ENCODE measurements at places on chromosomes 2 and 18.

GRCh38 chr2:183348492-183348891 is 224.2 kb downstream of the NUP35 start:
- DNase-seq: no peak

DNA sequence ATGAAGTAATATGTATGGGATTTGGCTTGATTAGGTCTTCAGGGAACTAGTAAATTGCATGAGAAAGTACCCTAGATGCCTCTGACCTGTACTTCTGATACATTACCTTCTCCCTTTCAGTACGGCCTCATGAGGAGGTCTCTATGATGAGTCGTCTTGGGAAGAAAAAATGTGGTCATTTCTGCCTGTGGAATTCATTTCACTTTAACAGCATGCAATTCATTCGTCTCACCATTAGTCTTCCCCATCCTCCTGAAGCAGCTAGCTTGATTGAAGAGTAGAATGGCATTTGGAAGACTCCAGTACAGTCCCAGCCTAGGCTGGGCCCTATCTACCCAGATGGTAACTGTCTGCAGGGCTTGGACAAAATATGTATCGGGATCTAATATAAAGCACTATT is 52.2 kb downstream of the TMX3 start:
- DNase-seq: no peak

- DNase-seq: no peak
Observed at GRCh38 chr18:66819235-66819634, 215.3 kb upstream of the CDH19 start.

DNA sequence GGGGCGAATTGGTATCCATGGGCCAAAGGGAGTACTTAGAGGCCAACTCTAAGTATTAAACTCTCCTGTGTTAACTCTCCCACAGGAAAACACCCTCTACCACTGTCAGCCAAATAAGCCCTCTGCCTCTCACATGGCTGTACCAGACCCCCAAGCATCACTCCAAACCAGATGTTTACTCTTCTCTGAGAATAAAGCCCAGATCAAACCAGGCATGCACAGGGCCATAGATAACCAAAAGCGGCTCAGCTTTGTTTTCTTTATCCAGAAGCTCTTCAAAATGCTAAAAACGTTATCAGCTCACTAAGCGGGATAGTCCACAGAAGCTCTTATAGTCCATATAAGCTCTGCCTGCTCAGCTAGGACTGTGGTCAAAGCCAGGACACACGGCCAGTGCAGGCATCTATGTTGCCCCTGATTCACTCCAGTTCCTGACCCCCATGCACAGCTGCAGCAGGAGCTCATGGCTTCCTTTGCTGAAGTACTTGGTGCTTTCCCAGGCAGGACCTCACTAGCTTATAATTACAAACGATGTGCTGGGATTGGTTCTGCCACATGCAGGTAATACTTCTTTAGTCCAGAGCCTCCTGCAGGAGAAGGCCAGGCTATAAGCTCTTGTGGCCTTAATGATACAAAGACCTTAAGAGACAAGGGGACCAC is 21.0 kb upstream of the SEMA4C start:
- DNase-seq: no peak

DNA sequence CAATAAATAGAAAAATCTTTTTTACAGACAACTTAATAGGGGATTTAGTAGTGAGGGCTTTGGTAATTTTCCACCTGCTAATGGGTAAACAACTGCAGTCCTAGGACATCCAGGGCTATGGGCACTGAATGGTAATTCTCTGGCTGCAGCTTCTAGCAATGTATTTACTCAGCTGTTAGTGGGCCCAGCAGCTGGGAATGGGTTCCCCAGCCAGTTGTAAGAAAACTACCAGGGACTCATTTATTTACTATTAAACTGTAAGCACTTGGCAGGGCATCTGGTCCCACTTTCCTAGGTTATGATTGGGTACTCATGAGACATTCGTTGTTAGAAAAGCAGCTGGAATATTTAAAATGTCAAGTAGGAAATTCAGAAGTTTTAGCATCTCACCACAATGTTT is 363.8 kb upstream of the TRIB2 start:
- DNase-seq: no peak

- DNase-seq: no peak
Observed at GRCh38 chr18:75546964-75547363, 119.5 kb upstream of the SMIM21 start.

GRCh38 chr2:143491131-143491530 is 361.9 kb downstream of the ARHGAP15 start:
- DNase-seq: no peak

DNA sequence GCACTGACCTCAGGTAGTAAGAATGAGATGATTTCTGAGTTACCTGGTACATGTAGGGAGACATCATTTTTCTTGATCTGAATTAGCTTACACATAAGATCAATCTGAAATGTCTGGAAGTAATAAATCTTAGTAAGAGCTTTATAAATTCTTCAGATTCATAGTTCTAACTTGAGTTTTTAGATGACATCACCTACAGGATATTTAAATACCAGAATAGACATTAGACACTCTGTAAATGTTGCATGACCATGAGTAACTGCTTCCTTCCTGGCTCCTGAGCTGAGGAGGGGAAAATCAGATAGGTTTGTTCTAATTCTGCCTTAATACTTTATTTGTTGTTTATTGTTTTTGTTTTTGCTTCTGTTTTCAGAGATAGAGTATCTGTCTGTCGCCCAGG is 181.8 kb downstream of the PHLPP1 start:
- no peak for DNase-seq

GRCh38 chr2:46769809-46770208 is 145.8 kb downstream of the MCFD2 start:
- no peak for DNase-seq

- DNase-seq: no peak
Observed at GRCh38 chr2:90645-91312, 44.5 kb upstream of the FAM110C start.

- no peak for DNase-seq
Observed at GRCh38 chr18:68865021-68865420, 67.1 kb downstream of the CCDC102B start.

DNA sequence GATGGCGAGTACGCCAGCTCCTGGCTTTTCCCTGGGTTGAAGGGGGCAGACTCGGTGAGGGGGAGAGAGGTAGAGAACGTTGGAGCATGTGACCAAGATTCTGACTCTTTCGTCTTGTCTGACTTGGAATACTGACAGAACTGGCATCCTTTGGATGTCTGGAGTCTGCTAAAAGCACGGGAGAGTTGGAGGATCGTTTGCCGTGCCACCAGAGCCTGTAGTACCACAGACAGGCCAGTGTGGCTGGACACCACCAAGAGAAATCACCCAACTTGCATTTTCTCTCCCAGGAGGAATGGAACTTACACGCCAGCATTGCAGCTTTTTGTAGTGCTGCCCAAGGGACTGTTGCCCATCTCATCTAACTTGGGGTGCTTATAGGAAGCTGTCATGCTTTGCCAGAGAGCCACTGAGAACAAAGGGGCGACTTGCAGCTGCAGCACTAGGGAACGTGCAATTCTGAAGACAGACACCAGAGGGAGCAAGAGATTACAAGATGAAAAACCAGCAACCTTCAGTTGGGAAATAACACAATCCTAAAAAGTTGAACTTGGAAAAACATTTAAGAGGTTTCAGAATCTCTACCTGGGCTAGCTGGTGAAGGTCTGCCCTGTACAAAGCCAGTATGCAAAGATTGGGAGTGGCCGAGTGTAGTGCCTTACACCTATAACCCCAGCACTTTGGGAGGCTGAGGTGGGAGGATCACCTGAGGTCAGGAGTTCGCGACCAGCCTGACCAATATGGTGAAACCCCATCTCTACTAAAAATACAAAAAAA is 24.1 kb downstream of the PSMG2 start:
- peak; percentile 47 for DNase-seq

DNA sequence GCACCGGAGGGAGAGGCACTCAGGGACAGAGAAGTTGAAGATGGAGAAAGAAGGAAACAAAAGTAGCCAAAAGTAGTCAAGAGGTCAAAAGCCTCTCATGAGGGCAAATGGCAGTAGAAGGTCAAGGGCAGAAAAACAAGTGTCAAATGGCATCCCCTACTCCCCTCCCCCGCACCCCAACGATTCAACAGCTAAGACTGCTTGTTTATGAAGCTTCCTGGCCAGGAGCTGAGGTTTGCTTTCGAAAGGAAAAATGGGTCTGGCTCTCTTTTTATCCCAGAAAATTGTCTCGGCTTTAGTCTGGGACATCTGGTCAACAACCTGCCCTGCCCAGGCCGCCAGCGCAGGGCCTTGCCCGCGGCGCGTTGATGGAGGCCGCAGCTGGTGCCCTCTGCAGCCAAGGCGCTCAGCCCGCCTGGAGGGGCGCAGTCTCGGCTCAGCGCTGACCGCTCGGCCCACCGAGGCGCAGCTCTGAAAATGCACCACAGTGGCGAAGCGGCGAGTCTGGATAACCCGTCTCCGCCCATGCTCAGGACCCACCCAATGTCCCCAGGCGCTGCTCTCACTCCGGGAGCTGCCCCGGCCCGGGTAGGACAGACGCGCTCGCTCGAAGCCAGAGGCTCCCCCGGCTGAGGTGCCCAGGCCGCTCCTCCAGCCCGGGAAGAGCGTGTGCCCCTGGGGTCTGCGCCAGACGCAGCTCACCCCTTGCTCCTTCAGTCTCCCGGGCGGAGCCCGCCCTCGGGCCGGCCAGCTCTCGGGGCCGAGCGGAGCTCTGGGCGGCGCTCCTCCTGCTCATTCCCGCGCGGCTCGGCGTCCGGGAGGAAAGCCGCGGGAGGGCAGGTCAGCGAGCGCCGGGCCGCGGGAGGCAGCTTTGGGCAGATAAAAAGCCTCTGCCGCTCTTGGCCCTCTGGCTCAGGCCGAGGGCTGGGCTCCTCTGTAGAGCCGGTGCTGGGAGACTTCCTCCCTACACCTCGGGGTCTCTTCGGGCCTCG is 1.8 kb upstream of the TBR1 start:
- no peak for DNase-seq

DNA sequence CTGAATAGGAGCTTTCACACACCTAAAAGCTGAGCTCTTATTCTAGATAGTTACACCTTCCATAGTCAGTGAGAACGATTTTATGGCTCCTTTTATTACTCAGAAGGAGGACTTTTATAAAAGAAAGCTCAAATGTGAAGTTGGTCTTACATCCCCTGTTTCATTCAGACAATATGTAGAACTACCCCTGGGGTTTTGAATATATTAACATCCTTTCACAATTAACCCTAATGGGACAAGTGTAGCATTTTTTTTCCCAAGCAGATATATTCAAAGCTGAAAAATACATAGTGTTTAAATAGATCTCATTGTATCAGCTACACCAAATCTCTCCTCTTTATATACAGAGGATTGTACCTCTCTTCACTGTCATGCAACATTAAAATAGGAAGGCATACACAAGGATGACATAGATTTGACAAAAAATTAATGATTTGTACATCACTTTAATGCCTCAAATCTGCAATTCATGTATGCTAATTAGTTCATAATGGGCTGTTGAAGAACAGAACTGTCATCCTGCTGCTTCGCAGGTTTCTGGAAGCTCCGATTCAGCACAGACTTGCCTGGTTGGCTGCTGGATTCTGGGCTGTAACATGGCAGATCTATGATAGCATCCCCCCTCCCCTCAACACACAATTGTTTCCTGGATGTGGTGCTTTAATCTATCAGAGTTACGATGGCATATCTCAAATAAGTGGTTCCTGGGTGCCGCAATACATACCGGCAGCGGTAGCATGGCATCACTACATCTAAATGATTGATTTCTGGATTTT is 129.7 kb upstream of the PARD3B start:
- DNase-seq: no peak

GRCh38 chr2:64808092-64808491 is 154.4 kb upstream of the SERTAD2 start:
- DNase-seq: no peak
